ENCODE measurements at places on chromosomes 7 and 10.

DNA sequence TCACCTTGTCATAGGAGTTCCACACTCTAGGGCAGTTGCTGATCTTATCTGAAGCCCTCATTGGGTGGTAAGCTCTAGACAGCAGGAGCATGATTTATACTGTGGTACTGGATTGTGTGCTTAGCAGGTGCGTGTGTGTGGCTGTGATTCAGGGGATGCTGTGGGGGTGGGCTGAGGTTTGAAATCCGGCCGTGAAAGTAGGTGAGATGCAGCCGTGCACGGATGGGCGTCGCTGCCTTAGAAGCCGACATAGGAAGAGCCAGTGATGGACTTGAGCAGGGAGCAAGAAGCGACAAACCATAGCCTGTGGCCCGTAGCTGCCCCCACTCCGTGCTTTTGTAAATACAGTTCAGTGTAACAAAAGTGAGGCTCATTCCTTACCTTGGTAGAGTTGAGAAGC lies 38.2 kb downstream of the PROSER2 start:
- no peak for DNase-seq

GRCh38 chr7:137519181-137519691 lies 175.7 kb upstream of the PTN start:
- DNase-seq, result no peak

GRCh38 chr10:3935933-3936359 lies 150.9 kb upstream of the KLF6 start:
- DNase-seq, result no peak

GRCh38 chr7:44220046-44220357 lies 19.2 kb downstream of the YKT6 start:
- no peak for DNase-seq

GRCh38 chr7:151351967-151352366 lies 10.4 kb downstream of the NUB1 start:
- no peak for DNase-seq

DNA sequence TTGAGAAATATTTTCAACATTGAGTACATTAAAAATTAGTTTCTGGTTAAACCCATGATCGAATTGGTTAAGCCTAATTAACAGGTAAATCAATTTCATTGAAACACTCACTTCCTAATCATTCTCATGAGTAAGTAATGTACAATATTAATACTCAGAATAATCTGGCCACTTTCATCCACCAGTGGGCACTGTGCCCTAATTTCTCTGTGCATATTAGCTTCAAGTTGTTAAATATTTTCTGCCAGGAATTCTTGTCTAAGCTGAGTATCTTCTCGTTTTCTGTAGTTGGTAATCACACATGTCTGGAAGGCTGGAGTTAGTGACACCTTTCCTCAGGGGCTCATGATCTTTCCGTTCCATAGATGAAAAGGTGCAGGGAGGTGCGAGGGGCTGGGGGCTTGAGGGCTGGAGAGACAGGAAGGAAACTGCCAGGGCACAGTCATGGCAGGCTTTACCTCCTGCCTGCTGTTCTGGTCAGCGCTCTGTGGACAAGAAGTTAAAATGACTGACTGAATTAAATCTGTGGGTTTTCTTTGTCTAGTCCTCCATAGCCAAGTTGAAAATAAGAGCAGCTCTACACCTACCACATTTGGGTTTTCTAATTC lies 71.9 kb downstream of the WIPF3 start:
- no peak for DNase-seq

- DNase-seq, result no peak
Observed at GRCh38 chr10:71188201-71188600, 24.2 kb upstream of the UNC5B start.

GRCh38 chr10:74947781-74948401 lies 121.5 kb downstream of the KAT6B start:
- no peak for DNase-seq

DNA sequence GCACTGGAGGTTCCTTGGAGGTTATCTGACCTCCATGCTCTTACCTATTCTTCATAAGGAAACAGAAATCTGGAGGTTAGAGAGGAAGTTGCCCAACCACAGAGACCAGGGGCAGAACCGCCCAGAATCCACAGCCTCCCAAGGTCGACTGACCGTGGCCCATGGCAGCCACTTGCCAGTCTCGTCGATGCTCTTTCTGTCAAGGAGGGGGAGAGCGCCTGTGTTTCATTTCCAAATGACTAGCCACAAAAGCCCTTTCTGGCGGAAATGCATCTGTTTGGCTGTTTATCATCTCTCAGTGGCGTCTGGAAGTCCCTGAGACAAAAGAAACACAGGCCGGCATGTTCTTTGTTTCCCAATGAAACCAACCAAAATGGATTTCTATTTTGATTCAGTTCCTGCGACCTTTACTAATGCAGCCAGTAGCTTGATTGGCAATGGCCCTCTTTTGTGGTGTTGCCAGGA lies 2.9 kb downstream of the RAMP3 start:
- DNase-seq, result no peak

GRCh38 chr7:91330866-91331265 lies 66.6 kb downstream of the FZD1 start:
- no peak for DNase-seq

GRCh38 chr10:28677888-28678686 lies 766 bp downstream of the BAMBI start:
- no peak for DNase-seq

- no peak for DNase-seq
Observed at GRCh38 chr10:132593389-132593788, 55.8 kb downstream of the INPP5A start.

- DNase-seq, result peak; percentile 21
Observed at GRCh38 chr7:12257582-12257981, 46.5 kb downstream of the TMEM106B start.

- no peak for DNase-seq
Observed at GRCh38 chr7:31890198-31890597, 180.0 kb downstream of the PDE1C start.

DNA sequence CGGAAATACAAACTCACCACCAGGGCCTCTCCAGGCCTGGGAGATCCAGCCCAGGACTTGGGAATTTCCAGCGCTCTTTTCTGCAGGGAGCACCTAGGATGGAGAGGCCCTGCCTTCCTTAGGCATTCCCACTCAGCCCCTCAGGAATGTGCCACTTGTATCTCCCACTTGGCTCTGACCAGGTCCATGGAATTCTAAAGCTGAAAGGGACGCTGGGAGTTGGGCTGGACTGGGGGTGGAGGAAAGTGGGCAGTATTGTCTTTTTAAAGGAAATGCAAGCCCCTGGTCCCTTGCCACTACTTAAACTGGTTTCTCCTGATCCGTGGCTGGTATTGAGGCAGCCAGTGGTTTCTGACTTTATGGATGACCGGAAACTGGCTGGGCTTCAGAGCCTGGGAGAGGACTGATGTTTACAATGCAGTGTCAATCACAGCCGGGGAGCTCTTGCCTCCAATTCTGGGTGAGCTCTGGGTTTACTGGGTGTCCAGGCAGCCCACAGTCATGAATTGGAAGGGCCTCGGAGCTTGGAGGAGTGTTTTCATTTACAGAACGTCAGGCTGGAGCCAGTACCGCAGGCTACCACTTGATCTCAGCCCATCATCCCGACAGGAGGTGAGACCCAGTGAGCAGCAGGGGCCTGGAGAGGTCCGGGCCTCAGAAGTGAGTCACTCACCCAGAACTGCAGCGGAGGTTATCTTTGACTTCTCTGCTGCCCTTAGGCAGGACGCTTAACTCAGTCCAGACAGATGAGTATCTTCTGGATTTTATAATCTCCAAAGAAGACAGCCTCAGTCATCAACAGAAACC lies 27.3 kb downstream of the AGAP3 start:
- no peak for DNase-seq

- DNase-seq, result no peak
Observed at GRCh38 chr7:120920591-120921274, 29.8 kb upstream of the ING3 start.

GRCh38 chr7:30917216-30917893 lies 5.7 kb downstream of the AQP1 start:
- no peak for DNase-seq

GRCh38 chr7:125363873-125364272 lies 434.2 kb upstream of the POT1 start:
- DNase-seq, result peak; percentile 6

DNA sequence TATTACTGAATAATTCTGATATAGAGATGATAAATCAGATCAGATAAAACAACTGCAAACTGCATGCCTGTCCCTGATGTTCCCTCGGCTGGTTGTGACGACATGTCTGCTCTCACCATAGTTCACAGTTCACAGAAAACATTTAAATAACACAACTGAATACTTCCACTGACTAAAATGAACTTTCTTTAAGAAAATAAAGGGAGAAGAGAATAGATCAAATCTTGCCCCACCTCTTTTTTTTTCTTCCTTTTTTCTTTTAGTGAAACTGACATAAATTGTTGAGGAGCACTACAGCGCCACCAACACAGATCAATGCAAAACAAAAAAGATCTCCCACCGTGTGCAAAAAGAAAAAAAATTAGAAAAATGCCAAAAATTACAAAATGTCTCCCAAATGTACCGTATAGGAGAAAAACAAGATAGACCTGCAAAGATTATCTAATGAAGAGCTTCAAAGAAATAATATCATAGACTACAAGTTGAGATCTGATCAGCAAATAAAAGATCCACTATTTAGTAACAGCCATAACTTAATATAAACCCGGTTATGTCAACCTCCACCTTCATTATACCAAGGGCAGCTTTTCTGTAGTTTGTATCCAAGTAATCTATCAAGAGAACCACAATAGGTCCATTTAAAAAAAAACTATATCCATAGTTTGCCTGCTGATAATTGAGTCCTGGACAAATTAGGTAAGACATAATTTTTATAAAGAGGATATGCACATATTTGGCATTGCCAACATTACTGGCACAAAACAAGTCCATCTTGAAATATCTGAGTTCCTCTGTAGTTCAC lies 30.7 kb upstream of the EPC1 start:
- DNase-seq, result no peak

Data from fibroblast of the conjunctiva (primary cell).